ENCODE measurements at places on chromosomes 4 and X. TPM values are rescaled to one million over a fixed set of nuclear protein-coding genes. Genes with fewer than 3 reads are reported as not detected.

Gene LDB2
- 34.9 TPM for total RNA-seq

Gene BRS3
- not detected for total RNA-seq

Gene C4orf51
- not detected for total RNA-seq

DNA sequence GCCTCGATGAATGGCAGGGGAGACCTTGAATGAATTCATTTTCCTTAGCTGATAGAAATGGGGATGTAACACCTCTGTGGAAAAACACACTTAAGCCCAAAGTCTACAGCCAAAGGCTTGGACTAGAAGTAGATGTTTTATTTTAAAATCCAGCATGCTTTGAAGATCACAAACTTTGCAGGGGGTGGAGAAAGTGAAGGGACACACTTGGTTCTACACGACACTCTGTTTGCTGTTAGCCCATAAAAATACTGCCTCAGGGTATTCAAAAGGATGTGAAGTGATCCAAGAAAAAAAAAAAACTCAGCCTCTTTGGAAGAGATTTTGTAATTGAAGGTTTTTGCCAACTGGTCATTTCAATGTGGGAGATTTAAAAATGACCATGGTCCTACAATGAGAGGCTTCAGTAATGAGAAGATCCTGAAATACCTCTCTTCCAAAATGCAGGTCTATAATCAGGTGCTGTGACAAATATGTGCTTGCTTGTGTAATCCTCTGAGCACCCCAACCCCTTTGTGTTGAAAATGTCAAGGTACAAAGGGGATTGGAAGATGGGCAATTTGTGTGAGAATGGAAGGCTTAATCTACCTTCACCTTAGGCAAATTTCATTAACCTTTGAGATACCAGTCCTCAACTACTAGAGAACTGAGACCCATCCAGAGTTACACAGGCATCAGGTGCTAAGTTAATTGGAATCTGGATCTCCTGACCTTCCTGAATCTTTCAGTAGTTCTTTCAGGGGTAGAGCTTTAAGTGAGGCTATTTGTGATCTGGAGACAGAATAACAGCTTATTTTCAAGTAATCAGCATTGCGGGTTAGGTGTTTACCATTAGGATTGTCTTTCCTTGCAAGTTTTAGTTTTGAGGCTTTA, 82.5 kb downstream of the HS6ST2 start:
- no peak for DNase-seq

GRCh38 chr4:147830987-147831386, 99.1 kb downstream of the ARHGAP10 start:
- DNase-seq = no peak

- DNase-seq = no peak
These were observed 37.8 kb downstream of the UGT8 start for GRCh38 chr4:114636192-114636935.

GRCh38 chr4:82194329-82194728, 179.5 kb downstream of the HNRNPD start:
- no peak for DNase-seq

Measured in cerebellum (tissue), 4 donors.